ENCODE measurements at places on chromosomes 13 and 19.

- DNase-seq = no peak
Measured at GRCh38 chr13:76730220-76730619, 156.0 kb downstream of the KCTD12 start.

GRCh38 chr19:45820413-45821102, 5.5 kb upstream of the RSPH6A start:
- no peak for DNase-seq

GRCh38 chr19:1873524-1874473, 10.4 kb upstream of the KLF16 start:
- DNase-seq = no peak

DNA sequence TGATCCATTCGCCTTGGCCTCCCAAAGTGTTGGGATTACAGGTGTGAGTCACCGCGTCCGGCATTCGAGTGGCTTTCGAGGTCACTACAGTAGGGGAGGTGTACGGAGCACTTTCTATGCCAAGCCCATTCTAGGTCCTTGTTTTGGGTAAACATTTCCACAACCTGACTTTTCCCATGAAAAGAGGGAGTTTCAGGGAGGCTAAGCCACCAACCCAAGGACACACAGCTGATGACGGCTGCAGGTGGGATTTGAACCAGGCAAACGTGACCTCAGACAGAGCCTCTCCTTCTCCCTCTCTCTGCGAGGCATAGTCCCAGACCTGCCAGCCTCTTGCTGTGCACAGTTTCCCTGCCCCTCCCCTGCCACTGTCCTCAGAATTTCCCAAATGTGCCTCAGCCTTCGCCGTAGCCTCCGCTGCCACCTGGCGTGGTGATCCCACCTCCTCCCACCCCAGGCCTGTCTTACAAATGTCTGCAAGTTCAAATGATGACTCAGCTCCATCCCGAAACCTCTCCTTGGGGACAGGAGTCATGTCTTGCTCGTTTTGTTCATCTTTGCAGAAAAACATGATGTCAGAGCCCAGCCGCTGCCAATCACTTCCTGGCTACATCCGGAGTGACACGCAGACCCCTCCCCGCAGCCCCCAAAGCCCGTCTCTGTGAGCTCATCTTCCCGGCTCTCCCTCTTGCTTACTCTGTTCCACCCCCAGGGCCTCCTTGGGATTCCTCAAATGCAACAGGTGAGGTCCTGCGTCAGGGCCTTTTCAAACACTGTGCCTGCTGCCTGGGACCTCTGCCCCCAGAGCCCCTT, 6.6 kb upstream of the GADD45B start:
- DNase-seq = peak; percentile 59

DNA sequence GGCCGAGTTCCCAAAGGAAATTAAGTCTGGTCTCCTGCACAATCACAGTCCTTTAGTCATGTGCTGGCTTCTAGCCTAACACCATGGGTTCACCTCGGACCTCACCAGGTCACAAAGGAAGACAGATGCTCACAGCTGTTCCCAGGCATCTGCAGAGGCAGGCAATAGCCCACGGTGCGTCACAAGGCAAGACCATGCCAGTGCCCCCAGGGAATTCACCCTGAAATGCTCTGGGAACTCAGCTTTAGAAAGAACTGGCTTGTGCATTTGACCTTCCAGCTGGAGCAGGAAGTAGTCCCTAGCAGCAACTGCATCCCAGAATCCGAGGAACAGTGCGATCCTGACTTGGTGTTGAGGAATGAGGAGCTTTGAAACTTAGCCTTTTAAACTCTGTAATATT, 96.8 kb upstream of the WASF3 start:
- DNase-seq = peak; percentile 0

DNA sequence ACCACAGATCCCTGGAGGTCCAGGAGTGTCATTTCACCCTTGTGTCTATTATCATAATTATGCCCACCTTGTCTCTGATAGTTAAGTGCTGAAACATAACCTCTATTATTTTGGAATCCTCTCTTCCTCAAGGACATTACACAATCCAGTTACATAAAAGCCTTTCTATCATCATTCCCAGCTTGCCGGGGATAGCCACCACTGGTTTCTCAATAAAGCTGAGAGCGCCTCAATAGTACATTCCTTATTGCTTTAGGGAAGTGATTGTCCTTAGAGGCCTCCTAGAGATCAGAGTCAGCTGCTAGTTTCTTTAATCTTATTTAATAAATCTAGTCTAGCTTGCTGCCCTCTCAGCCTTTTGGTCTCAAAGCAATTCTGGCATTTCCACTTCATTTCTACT, 490.0 kb upstream of the ATXN8OS start:
- DNase-seq = no peak

- peak; percentile 19 for DNase-seq
Measured at GRCh38 chr13:102693776-102694175, 1.1 kb downstream of the METTL21C start.

DNA sequence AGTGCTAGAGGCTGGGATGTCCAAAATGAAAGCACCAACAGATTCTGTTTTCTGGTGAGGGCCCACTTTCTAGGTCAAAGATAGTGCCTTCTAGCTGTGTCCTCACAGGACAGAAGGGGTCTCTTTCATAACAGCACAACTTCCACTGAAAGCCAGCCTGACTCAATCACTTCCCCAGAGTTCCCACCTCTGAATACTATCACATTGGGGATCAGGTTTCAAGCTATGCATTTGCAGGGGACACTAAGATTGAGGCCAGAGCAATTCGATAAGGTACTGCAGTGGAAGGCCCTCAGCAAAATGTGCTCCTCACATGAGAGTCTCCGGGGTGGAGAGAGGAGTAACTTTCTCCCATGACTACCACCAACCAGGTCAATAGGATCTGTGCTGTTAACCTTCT, 1501.5 kb downstream of the EFNB2 start:
- no peak for DNase-seq

GRCh38 chr19:17543986-17544385, 11.5 kb upstream of the COLGALT1 start:
- no peak for DNase-seq

GRCh38 chr13:31545616-31546015, 193.7 kb upstream of the RXFP2 start:
- DNase-seq = peak; percentile 55

DNA sequence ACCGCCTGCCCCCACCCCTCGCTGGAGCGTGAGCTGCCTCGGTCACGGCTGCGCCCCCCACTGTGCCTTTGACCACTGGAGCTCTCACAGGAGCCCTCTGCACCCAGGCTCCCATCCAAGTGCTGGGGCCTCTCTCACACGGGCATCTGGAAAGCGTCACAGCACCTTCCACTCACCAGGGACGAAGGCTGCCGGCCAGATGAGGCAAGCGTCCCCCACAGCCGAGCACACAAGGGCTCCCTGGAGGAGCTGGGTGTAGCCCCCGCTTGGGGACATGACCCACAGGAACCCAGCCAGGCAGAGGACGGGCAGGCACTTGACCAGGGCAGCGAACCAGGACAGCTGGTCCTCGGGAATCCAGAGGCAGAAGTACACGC, 560 bp downstream of the TMEM86B start:
- DNase-seq = no peak

DNA sequence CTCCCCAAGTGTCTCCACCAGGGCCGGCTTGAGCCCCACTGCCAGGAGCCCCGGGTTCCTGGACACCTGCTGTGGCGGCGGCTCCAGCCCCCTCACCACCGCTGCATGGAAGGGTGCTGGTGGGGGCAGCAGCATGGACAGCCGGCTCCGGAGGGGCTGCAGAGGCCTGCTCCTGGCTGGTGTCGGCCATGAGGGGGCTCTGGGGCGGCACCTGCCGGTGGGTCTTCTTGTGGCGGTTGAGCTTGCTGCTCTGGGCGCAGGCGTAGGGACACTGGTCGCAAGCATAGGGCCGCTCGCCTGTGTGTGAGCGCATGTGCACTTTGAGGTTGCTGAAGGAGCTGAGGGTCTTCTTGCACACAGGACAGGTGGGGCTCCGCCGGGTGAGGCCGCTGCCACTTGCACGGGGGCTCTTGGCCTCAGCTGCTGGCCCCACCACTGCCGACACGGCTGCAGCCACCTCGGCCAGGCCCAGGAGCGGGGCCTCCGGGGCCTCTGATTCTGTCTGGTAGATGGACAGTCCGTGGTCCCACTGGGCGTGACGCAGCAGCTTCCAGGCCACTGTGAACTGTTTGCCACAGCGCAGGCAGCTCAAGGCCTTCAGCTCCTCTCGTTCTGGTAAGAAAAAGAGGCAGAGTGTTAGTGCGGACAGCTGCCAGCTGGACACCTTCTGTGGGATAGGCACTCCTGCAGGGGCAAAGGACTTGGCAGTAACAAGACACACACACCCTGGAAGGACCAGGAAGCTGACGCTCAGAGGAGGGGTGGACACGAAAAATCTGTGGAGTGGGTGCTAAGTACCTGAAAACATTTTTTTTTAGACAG, 4.1 kb downstream of the ZNF296 start:
- no peak for DNase-seq

DNA sequence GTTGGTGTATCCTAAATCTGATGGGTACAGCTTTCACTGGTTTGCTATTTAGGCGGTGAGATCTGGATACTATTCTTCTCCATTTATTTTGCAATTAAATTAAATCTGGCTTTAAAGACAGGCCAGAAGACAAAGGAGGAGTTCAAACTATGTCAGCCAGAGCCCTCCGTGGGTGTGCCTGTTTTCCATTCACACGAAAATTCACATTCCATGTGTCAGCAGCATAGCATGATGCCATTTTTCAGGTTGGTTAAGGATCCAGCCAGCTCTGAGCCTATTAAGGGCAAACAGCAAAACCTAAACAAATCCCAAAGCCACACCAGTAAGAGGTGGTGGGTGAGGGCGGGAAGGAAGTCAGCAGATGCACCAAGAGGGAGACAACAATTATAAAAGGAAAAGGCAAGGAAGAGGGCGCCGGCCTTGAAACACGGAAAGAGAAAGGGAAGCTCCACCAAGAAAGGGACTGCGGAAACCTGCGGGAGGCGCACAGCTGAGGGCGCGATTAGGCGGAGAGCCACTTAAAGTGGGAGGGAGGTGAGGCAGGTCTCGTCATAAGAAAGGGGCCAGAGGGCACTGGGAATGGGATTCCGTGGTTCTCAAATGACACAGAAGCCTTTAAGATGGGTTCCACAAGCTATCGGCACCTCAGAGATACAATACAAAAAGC, 43.0 kb downstream of the CARS2 start:
- DNase-seq = no peak

GRCh38 chr13:28872427-28873176, 52.5 kb downstream of the MTUS2 start:
- no peak for DNase-seq

GRCh38 chr13:49140910-49141611, 79.1 kb upstream of the MLNR start:
- DNase-seq = no peak

- no peak for DNase-seq
Measured at GRCh38 chr13:80921971-80922370, 581.0 kb upstream of the SPRY2 start.

- peak; percentile 93 for DNase-seq
Measured at GRCh38 chr19:58182577-58182988, 278 bp upstream of the ZNF274 start.

GRCh38 chr13:21637296-21637695, 33.3 kb upstream of the MICU2 start:
- no peak for DNase-seq

DNA sequence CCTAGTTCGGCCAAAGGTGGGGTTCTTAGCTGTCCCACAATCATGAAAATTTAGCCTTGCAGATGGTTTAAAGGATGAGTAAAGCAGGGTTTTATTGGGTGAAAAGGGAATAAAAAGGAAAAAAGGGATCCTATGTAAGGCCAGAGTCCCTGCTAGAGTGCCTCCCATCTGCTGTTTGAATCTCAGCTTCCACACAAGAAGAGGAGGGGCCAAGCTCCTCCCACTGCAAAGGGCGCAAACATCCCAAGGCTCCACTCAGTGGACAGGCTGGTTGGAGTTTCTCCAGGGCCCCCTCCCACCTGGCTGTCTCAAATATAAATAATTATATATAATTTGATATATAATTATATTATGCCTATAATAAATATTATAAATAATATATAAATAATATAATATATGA, 1272.1 kb upstream of the PCDH20 start:
- DNase-seq = no peak

DNA sequence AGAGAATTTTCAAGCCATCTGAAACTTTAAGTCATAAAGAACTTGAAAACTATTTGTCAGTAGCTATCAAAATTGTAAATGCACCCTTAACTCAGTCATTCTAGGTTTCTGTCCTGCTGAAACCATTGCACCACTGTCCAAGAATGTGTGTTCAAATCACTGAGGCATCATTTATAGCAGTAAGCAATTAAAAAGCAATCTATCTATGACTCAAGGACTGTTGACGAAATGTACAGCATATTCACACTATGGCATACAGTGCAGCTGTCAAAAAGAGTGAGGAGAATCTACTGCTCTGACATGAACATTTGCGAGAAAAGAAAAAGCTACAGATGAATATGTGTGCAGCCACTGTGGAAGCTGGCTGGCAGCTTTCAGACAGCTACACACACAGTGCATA, 71.2 kb downstream of the ING1 start:
- DNase-seq = no peak

DNA sequence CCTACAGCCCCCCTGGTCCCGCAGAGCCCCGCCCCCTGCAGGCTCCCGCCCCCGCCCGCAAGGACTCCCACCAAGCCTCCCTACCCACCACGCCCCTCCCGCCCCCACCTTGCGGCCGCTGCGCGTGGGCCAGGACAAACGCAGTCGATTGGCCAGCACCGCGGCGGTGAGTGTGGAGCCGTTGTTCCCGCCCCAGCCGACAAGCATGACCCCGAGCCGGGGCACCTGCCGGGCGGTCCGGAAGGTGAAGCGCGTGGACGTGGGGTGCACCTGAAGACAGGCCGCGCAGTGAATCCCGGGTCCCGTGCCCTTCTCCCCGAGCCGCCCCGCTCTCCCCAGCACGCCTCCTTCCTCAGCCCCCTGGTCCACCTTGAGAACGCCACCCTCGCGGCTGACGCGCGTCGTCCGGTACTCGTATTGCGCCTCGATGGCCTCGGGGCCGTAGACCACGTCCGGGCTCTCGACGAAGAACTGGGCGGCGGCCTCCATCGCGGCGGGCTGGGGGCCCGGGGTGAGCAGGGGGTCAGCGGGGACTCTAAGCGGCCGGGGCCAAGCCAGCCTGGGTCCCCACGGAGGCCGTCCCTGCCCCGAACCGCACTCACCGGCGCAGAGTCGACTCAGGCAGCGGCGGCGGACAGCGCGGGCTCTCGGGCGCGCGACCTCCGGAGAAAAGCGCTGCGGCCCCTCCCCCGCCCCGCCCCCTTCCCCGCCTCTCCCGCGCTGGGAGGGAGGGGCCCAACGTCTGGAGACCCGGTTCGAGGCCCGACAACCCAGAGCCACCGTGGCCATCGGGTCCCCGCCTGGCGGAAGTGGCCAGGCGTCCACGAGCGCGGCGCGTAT, at the start of gene ISYNA1:
ISYNA1 (minus strand) TSS at position 643 of the 840 bp plus-strand sequence; CDS start at position 489, 154 bp downstream.
- peak; percentile 38 for DNase-seq

GRCh38 chr19:35432911-35433310, 15.1 kb upstream of the FFAR2 start:
- DNase-seq = no peak
